ENCODE measurements at places on chromosomes 4 and X.

DNA sequence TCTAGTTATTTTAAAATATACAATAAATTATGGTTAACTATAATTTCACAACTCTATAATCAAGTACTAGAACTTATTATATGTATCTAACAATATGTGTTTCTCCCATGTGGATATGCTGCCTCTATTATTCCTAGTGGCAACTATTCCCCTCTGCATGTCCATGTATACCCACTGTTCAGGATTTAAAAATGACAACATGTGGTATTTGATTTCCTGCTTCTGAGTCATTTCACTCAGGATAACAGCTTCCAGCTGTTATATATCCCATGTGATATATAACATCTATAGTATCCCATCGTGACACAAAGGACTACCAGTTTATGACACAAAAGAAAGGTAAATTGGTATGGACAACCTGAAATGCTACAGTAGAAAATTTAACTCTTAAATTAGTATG is 167.4 kb upstream of the TACR3 start:
- no peak for DNase-seq

- DNase-seq, result no peak
Measured at GRCh38 chr4:176654565-176655216, 138.0 kb downstream of the VEGFC start.

- no peak for DNase-seq
Measured at GRCh38 chr4:159175989-159176375, 73.1 kb downstream of the RAPGEF2 start.

DNA sequence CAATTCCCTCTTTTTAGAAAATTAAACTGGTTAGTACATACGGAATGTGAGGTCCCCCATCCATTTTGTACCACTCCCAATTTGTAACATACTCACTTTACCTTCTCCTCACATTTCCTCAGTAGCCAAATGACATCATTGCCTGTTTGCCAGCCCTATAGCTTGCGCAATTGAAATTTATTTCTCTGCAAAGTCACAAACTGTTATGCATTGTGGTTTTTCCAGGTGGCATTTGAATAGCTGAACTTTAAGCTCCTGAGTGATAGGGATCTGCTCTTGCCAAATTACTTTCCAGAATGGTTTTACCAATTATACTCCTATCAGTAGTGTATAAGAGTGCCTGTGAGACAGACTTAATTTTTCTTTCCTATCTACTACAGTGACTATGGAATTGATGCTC is 7.7 kb downstream of the COL4A5 start:
- DNase-seq, result no peak

DNA sequence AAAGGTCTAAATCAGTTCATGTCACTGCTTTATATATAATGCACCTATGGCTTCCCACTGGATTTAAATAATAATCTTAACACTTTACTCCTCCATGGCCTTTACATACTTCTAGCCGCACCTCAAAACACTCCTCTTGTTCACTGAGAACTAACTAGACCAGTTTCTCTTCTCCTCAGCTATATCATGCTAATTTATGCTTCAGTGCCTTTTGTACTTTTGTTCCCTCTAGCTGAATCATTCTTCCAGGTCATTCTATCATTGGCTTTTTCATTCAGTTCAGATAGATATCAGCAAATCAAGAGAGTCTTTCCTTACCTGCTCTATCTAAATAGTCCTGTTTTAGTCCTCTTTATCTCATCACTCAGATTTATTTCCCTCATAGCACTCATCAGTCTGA is 64.2 kb downstream of the TET2 start:
- DNase-seq, result no peak

DNA sequence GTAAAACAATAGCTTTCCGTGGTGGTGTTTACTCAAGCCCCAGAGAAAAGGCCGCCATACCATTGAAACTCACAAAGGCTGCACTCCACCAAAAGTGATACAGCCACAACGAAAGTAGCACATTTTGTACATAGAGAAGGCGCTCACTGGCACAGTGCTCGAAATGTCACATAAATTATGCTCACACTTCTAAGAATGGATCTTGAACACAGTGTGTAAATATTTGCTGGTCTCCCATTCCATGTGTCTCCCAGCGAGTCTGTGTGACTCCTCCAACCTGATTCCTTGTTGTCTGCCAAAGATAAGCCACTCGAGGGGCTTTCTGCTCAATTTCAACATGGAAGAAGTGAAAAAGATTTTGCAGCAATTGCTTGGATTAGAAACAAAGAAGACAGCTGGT is 234.0 kb upstream of the VCX3A start:
- DNase-seq, result no peak

- no peak for DNase-seq
Measured at GRCh38 chr4:184395451-184395917, 78.9 kb downstream of the IRF2 start.

DNA sequence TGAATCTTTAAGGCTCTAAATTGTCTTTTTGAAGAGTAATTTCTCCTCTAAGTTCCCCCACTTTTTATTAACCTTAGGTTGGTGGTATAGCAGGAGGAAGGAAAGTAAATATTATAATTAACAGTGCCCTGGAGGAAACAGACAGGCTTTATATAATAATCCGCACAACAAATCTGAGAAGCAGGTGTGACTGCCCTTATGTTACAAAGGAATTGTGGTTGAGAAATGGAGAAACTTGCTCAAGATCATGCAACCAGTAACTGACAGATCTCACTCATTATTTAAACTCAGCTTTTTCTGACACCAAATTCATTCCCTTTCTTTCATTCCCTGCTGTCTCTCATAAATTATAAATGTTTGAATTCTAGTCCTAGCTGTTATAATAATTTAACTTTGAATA is 282.0 kb downstream of the PPP3CA start:
- no peak for DNase-seq

DNA sequence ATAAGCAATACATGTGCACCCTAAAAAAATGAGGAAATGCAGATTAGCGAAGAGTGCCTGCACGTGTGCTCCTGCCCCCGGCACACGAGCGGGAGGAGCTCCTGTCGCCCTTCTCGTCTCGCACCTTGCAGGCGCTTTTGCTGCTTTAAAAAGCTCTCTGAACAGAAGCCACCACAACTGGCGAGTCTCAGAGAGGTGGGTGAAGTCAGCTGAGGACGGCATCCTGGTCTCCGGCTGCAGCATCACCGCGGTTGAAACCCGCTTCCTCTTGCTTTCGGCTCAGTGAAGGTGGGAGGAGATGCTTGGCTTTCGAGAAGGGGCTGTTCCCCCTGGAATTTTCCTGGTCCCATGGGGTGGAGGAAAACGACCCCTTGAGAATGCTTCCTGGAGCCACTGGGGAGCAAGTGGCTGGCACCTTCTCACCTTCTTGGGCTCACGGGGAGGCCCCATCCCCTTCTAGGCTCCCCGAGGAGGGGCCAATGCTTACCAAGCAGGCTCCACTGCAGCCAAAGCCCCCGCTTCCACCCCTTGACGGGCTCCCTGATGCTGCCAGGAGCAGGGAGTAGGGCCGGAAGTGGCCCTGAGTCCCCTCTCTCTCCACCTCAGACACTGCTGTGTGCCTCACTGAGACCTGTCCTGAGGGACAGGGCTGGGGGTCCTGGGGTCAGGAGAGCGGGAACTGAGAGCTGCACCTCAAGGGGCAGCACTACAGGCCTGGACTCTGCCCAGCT is 29.2 kb upstream of the MXD4 start:
- DNase-seq, result no peak

GRCh38 chr4:134780244-134780643 is 578.7 kb upstream of the PABPC4L start:
- no peak for DNase-seq

- DNase-seq, result no peak
Measured at GRCh38 chr4:84159762-84160161, 339.3 kb downstream of the NKX6-1 start.

GRCh38 chr4:119034276-119035008 is 101.2 kb upstream of the MYOZ2 start:
- no peak for DNase-seq

- no peak for DNase-seq
Measured at GRCh38 chr4:156781852-156782251, 189.7 kb downstream of the PDGFC start.

DNA sequence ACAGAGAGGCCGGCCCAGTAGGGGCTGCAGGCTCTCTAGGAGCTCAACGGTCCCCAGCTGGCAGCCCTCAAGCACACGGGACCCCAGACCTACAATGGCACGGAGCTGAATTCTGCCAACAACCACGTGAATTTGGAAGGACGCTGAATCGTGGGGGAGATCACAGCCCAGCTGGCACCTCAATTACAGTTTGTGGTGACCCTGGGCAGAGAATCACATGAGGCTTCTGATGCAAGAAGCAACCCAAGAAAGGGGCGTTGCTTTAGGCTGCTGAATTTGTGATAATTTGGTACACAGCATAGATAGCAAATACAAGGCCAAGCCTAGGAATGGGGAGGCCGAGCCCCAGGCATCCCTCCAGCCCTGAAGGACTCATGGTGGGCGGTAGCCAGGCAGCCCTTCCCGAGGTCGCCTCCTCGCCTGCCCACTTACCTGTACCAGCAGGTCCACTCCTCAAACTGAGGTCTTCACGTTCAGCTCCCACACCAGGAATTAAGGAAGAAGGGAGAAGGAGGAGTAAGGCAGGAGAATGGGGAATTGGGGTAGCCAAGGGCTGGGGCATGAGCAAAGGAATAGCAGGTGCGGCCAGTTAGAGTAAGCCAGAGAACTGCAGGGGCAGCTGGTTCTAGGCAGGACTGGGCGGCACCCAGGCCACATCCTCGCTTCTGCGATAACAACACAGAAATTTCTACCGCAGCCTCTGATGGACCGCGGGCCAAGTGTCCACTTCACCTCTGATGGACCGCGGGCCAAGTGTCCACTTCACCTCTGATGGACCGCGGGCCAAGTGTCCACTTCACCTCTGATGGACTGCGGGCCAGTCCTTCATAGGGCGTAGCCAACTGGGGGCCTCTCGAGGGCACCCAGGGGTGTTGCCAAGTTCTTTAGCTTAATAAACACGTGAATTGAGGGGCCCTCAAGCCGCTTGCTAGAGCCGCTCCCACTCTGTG is 23.4 kb upstream of the HTRA3 start:
- no peak for DNase-seq

- DNase-seq, result no peak
Measured at GRCh38 chr4:128916832-128917231, 107.3 kb downstream of the JADE1 start.

DNA sequence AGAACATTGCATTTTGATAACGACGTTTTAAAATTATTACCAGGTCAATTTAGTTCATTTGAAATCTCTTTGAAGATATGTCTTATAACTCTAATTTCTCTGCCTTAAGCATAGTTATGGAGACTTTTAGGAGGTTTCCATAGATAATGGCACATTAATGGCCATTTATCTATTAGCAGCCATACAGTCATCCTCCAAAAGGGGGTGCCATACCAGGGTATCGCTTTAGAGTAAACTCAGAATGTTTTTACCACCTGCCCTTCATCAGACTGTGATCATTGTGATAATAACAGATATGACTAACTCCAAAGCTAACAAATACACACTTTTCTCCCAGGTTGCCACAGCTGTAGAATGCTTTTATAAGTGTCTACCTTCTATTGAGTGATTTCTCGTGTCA is 461.5 kb downstream of the FSTL5 start:
- DNase-seq, result no peak

DNA sequence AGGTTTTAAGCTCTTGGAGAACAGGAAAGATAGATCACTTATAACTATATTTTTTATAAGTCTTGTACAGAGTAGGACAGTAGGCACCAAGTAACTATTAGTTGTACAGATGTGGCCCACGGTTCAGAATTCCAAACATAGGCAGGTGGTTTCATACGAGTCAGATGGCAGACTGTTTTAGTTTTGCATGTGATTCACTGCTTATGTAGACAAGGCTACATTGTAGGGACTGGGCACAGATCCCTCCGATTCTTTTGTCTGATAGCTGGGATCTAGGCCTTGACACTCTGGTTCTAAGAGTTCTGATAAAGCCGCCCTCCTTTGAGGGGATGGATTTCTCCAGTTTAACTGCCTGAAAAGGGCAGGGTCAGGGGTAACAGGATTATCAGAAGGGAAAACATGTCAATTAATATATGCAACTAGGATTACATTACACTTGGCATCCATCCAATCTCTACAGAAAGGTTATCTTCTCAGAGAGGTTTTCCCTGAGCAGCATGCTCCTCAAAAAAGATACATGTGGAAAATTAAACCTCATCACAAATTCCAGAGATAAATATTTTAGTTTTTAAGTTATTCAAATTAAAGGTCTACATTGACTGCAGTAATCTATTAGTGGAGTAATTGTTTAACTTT is 87.8 kb downstream of the SPRY1 start:
- no peak for DNase-seq

- DNase-seq, result no peak
Measured at GRCh38 chr4:128924951-128925350, 115.5 kb downstream of the JADE1 start.

DNA sequence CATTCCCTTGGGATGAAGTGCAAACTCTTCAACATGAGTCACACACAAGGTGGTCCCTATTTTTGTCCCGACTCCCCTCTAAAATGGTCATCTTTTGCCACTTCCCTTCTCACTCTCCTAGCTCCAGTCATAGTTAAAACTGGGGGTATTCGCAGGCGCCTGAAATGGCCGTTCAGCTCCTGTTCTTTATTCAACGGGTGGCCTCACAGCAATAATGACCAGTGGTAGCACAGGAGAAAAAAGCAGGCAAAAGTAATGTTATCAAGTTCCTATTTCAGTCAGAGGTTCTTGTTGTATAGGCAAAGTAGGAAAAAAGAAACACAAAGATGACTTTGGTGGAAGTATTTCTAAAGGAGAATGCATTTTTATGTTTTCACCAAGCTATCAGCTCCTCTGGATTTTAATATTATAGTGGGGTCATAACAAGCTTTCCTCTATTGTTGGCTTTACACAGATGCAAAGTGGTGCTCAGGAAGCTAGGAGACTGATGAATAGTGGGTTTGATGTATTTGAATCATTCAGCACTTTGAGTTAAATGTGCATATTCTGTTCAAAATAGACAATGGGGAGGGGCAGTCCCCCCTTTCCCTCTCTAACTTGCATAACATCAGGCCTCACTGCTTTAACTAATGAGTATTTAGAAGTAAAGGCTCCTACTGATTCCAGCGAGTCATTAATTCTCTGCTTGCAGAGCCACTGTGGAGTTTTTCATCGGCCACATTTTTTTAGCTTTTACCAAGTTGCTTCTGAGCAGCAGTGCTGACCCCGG is 171.2 kb upstream of the NDP start:
- DNase-seq, result no peak

DNA sequence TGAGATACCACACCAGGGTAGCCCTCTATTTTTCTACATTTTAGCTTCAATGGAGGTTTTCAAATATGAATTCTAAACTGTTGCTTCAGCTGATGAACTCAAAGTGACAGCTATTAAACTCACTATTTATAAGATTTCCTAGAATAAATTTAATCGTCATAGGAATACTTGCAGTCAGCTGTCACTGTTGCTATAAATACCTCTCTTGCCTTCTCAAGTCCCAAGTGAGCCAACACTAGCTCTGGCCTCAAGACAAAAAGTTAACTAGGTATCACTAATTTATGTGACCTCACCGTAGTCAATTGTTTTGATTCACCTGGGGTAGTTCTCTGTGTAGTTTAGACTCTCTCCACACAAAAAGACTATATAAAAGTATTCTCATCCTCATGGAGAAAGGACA is 34.3 kb upstream of the PROM1 start:
- DNase-seq, result no peak

GRCh38 chr4:6031846-6032245 is 13.6 kb upstream of the C4orf50 start:
- DNase-seq, result no peak

- no peak for DNase-seq
Measured at GRCh38 chrX:40646489-40647306, 663 bp downstream of the CXorf38 start.
